ENCODE measurements at places on chromosomes 3 and 15. TPM values are rescaled to one million over a fixed set of nuclear protein-coding genes. Genes with fewer than 3 reads are reported as not detected.

LRRC34 gene
- total RNA-seq: 3.4 TPM

DCLK3 gene
- total RNA-seq: not detected

ANP32A gene
- 219 TPM for total RNA-seq

DNA sequence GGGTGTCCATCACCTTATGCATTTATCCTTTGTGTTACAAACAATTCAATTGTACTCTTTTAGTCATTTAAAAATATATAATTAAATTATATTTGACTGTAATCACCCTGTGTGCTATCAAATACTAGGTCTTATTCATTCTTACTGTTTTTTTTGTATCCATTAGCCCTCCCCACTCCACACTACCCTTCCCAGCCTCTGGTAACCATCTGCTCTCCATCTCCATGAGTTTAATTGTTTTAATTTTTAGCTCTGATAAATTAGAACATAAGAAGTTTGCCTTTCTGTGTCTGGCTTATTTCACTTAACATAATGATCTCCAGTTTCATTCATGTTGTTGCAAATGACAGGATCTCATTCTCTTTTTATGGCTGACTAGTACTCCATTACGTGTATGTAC is 16.8 kb downstream of the C3orf20 start:
- DNase-seq: no peak
- H3K4me3 ChIP-seq: no peak overlapping the region
- H3K36me3 ChIP-seq: no peaks in the 10 kb centered on the region
- H3K27me3 ChIP-seq: peaks cover 59% of the 10 kb centered on the region
- H3K4me1 ChIP-seq: no peaks in the 10 kb centered on the region

GRCh38 chr15:71658036-71658435 is 152.3 kb upstream of the NR2E3 start:
- no peak overlapping the region for H3K27ac ChIP-seq
- no peak for DNase-seq
- H3K36me3 ChIP-seq: no peaks in the 10 kb centered on the region
- no peaks in the 10 kb centered on the region for H3K4me1 ChIP-seq
- peaks cover 6% of the 10 kb centered on the region for H3K27me3 ChIP-seq
- no peak overlapping the region for H3K4me3 ChIP-seq

Data from activated CD4-positive, alpha-beta T cell treated with anti-CD3 and anti-CD28 coated beads, Interleukin-2, amount 10 ng/mL, durations not matched to agents 7 days and 5 days (primary cell).